Stimulated activated CD8-positive, alpha-beta memory T cell treated with anti-CD3 and anti-CD28 coated beads, Interleukin-12 subunit alpha, Interleukin-12 subunit beta, amount 100 ng/mL, for 4 hours (primary cell): ENCODE measurements at places on chromosomes 16 and 17.
A peak's percentile ranks its signal among the peaks of the same experiment; 100 is the strongest.

DNA sequence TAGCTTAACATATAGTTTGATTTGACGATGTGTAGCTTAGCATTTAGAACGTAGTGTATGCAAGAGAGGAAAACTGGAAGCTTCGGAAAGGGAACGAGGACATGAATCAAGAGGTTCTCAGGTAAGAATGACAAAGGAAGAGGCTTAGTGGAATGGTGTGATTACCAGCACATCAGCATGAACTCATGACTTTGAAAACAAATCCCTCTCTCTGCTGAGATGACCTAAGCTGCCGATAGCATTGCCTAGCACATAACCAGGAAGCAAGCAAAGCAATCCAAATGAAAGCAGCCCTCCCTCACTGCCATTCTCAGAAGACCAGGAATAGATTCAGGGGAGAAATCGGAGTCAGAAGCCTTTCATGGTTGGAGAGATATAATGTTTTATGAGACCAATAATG is 51.3 kb upstream of the CCL1 start:
- no peak for DNase-seq

GRCh38 chr17:33864758-33865229 is 390.3 kb upstream of the CCL2 start:
- DNase-seq = no peak

- no peak for DNase-seq
Measured at GRCh38 chr17:50355701-50356341, 9.9 kb downstream of the XYLT2 start.

- no peak for DNase-seq
Measured at GRCh38 chr17:75077072-75077495, 10.7 kb upstream of the SLC16A5 start.

GRCh38 chr16:77782694-77783093 is 5.7 kb upstream of the VAT1L start:
- no peak for DNase-seq

- no peak for DNase-seq
Measured at GRCh38 chr16:76574651-76575050, 297.4 kb downstream of the CNTNAP4 start.

- DNase-seq = no peak
Measured at GRCh38 chr16:6646891-6647290, 685.8 kb upstream of the RBFOX1 start.

- no peak for DNase-seq
Measured at GRCh38 chr17:14297161-14297851, 3.6 kb upstream of the HS3ST3B1 start.

GRCh38 chr17:64769712-64770111 is 107.6 kb upstream of the SMURF2 start:
- DNase-seq = no peak

GRCh38 chr16:85192238-85193114 is 80.2 kb upstream of the CIBAR2 start:
- DNase-seq = no peak

DNA sequence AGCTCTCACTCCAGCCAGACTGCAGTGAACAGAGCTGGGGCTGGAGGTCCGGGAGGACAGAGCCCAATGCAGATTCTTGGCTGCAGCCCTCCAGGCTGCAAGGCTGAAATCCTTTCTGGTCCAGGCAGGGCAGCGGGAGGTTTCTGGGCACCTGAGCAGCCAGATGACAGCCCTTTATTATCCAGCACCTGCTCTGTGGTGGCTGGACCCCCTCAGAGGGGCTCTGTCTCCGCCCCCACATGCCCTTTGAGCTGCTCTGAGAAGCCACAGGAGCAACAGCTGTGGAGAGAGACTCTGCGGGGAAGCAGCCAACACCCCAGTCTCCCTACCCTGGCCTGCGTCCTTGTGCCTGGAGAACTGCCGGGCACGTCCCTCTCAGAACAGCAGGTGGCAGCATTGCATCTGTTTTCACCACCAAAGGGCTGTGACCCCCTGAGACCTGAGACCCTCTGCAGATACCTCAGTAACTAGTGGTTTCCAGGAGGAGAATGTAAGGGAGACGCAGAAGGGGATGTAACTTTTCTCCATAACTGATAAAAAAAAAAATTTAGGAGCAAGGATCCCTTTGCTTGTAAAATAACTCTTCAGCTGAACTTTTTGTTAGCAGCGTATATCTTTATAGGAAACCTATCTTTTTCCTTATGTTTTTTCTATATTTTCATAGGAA is 3.7 kb upstream of the CNP start:
- peak; percentile 42 for DNase-seq

- DNase-seq = no peak
Measured at GRCh38 chr17:17132746-17133145, 73.4 kb downstream of the PLD6 start.

GRCh38 chr16:31413381-31413780 is 14.8 kb downstream of the COX6A2 start:
- DNase-seq = no peak

GRCh38 chr16:66211651-66212050 is 154.8 kb upstream of the CDH5 start:
- DNase-seq = no peak

- DNase-seq = no peak
Measured at GRCh38 chr16:14028202-14028601, 42.9 kb upstream of the MRTFB start.

GRCh38 chr16:24289166-24289700 is 33.1 kb downstream of the CACNG3 start:
- DNase-seq = no peak
